Cortex of kidney (tissue), 1 donor: ENCODE measurements at places on chromosomes 2 and 18.

- no peak for DNase-seq
These were observed 26.6 kb upstream of the RMDN2 start for GRCh38 chr2:37898448-37898847.

GRCh38 chr2:60003076-60003475, 550.4 kb downstream of the BCL11A start:
- DNase-seq = no peak

- no peak for DNase-seq
These were observed 44.8 kb downstream of the RAB3GAP1 start for GRCh38 chr2:135096665-135097446.

- no peak for DNase-seq
These were observed 318.8 kb upstream of the KCNH7 start for GRCh38 chr2:163157411-163157810.

DNA sequence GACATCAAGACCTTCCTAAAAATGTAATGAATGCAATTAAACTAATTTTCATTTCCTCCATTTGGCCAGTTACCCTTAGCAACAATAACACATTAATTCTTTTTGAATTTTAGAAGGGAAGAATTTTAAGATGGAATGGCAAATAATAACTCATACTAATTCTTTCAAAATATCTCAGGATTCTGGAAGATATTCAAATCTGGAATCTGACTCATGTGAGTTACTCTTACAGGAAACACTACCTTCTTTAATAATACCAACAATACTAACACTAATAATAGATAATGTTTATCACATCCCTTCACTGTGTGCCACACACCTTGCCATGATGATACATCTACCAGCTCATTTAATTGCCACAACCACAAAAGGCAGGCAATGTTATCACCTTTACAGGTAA, 46.4 kb downstream of the ZNF521 start:
- DNase-seq = no peak

- DNase-seq = no peak
These were observed 879.0 kb downstream of the SLC4A3 start for GRCh38 chr2:220506466-220506865.

DNA sequence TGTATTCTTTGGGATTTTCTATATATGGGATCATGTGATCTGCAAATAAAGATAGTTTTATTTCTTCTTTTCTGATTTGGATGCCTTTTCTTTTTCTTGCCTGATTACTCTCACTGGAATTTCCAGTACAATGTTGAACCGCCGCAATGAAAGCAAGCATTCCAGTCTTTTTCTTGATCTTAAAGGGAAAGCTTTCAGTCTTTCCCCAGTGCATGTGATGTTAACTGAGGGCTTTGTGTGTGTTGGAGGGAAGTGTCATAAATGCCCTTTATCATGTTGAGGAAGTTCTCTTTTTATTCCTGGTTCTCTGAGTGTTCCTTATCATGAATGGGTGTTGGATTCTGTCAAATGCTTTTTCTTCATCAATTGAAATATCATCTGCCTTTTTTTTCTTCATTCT, 16.9 kb upstream of the CYBRD1 start:
- DNase-seq = no peak

DNA sequence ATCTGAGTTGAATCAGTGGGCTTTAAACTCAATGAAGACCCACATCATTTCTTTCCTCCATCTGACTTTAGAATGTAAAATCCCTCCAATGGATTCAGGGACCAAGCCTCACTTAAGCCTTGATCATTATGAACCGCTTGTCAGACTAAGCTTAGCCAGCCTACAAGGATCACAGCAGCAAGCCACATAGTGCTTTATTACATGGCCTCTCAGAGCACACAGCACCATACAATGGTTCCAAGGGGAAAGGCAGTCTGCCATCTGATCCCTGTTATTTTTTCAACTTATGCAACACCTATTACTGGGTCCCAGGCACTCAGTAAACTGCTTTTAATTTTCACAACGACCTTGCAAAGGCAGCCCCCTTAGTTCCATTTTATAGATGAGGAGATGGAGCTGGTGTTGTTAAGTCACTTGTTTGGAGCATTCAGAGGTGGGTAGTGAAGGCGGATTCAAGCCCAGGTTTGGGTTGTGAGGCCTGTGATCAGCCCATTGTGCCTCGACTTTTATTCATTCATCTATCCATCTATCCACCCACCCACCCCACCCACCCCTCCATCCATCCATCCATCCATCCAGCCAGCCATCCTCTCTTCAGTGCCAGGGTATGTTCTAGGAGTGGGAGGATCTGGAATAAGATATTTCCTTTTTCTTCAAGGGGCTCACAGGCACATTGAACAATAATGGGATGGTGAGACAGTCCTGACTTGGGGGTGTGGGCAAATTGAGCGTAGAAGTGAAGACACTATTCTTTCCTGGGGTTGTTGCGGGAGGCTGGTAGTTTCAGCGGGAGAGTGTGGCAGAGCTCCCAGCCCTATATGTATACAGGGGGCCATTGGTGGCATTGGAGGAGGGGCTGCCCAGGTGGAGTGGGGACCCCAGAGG, 141.2 kb downstream of the MYCN start:
- no peak for DNase-seq

DNA sequence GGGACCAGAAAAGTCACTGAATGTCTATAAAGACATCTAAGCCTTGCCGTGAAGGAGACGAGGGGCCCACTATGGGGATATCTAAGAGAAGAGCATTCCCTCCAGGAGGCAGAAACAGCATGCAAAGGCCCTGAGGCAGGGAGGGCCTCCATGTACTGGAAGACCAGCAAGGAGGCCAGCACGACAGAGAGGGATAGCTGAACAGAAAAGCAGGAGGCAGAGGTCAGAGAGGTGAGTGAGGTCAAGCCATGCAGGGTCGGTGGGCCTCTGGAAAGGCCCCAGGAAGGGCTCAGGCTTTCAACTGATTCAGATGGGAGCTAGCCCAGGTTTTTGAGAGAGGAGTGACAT, 5.7 kb downstream of the TRABD2A start:
- DNase-seq = no peak

DNA sequence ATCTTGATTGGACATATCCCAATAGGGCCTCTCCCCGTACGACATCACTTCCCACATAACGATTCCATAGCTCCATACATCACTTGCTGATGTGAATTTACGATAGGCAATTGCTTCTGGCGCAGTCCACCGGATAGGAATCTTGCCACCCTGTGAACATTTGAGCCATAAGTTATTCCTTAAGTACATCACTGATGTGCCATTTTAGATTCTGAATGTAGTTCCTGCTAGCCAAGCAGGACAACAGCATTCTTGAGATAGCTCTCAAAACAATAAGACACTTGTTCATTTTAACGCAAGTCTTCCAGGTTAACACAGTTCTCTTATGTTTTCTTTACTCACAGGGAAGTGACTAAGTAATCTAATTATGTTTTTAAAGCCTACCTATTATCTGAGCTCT, 138.0 kb downstream of the EPHA4 start:
- DNase-seq = no peak

DNA sequence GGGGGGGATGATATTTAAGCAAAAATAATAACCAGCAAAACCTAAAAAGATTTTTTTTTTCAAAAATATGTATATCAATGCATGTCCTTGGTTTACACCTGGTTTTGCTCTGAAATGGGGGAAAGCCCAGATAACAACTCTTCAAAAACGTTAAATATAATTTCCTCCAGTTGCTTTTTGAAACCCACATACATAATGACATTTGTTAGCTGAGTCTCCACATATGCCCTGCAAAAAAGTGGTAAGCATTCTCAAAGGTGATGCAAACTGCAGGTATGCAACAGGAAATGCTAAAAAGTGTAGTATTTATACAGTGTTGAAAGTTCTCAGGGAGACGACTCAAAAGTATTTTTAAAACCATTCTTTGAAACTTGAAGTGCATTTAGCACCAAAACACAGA, 258.6 kb downstream of the ZEB2 start:
- no peak for DNase-seq

- DNase-seq = no peak
These were observed 46.3 kb downstream of the MYO1B start for GRCh38 chr2:191291471-191291870.

DNA sequence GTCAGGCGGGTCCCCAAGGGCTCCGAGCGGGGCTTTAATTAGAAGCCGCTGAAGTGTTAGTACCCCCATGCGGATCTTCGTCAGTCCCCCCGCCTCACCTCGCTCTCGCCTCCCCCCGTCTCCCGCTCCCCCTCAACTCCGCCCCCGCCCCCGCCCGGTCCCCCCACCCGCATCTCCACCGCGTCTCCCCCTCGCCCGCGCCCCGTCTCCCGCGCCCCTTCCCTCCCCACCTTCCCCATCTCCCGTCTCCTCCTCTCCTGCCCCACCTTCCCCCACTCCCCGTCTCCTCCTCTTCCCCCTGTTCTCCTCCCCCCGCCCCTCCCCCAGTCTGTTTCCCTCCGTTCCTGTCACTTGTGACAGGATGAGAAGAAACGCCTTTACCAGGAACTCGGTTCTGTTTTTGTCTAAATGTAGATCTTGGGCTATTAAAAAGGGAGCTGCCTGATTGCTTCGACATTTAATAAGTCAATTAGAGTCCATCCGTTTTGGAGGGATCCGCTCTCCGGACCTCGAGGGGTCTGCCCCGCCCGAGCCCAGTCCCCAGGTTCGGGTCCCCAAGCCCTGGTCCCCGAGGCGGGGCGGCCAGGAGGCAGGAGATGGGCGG, 969 bp upstream of the ALKAL2 start:
- no peak for DNase-seq

- DNase-seq = no peak
These were observed 368.7 kb upstream of the ID2 start for GRCh38 chr2:8312861-8313830.

GRCh38 chr2:63851691-63852311, 10.1 kb downstream of the UGP2 start:
- DNase-seq = no peak

- DNase-seq = no peak
These were observed 174.3 kb upstream of the ARL4C start for GRCh38 chr2:234671231-234671630.

GRCh38 chr2:191910518-191910917, 63.6 kb upstream of the CAVIN2 start:
- no peak for DNase-seq

DNA sequence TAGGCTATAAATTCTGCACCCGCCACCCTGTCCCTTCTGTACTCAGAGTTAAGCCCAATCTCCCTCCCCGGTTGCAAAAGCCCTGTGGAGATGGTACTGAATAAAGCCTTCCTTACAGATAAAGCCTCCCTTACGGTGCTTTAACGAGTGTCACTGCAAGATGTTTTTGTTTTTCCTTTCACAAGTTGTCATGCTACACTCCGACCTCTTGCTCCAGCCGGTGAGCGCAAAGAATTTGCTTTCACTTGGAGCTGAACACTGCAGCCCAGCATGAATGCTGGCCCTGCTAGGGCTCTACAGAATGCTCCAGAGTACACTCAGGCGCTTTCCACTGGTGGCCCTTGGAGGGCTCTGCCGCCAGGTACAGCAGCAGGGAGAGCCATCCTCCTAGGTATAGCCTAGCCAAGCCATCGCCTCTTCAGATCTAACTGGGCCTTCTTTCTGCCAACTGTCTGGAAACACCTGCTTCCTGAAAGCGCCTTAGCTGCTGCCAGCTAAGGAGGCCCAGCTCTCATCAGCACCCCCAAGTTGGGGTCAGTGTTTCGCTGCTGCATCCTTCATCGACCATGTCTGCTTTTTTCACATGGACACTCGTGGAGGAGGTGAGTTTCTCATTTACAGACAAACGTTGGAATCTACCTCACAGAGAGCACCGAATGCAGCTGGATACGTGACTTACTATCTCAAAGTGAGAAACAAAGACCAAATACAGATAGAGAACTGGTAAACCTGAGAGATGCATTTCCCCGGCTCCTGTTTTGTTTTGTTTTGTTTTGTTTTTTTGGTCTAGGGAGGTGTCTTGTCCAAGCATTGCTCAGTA, 13.4 kb upstream of the CREG2 start:
- DNase-seq = no peak

DNA sequence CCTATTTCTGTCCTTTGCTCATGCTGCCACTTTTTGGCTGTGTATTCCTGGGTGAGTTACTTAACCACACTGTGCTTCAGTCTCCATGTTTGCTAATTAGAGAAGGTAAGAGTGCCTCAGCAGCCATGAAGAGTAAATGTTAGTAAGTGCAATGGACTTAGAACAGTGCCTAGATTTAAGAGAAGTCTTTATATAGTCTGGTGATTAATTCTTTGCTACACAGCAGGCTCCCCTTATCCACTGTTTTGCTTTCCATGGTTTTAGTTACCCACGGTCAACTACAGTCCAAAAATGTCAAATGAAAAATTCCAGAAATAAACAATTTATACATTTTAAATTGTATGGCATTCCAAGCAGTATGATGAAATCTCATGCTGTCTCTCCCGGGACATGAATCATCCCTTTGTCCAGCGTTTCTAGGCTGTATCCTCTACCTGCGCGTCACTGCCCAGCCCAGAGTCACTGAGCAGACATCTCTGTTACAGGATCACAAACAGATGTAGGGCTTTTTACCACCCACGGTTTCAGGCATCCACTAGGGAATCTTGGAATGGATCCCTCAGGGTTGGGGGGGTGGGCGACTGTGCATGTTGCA, 91.0 kb downstream of the CTIF start:
- no peak for DNase-seq

- DNase-seq = no peak
These were observed 16.6 kb downstream of the FHOD3 start for GRCh38 chr18:36314098-36314497.

- no peak for DNase-seq
These were observed 11.6 kb downstream of the NFE2L2 start for GRCh38 chr2:177252808-177253531.

GRCh38 chr2:31296641-31297287, 62.8 kb downstream of the EHD3 start:
- DNase-seq = no peak

DNA sequence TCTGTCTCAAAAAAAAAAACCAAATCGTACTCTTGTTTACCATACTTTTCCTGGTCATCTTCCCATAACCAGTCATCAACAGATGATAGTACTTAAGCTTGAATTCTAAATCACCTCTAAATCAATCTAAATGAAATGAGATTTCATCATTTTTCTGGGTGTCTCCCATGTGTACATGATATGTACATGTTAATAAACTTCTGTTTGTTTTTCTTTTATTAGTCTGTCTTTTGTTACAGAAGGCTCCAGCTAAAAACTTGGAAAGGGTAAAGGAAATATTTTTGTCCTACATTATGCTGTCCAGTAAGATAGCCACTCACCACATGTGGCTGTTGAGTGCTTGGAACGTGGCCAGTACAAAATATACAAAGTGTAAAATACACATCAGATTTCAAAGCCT, 78.7 kb upstream of the MSH6 start:
- no peak for DNase-seq
